Activated naive CD8-positive, alpha-beta T cell treated with anti-CD3 and anti-CD28 coated beads for 36 hours (primary cell): ENCODE measurements at places on chromosomes 1 and 21. TPM values are rescaled to one million over a fixed set of nuclear protein-coding genes. Genes with fewer than 3 reads are reported as not detected.

The INSRR gene
- total RNA-seq = 0.20 TPM

The VWA5B1 gene
- total RNA-seq = 0.31 TPM

The SPRR3 gene
- total RNA-seq = not detected

The RBP7 gene
- total RNA-seq = not detected

DNA sequence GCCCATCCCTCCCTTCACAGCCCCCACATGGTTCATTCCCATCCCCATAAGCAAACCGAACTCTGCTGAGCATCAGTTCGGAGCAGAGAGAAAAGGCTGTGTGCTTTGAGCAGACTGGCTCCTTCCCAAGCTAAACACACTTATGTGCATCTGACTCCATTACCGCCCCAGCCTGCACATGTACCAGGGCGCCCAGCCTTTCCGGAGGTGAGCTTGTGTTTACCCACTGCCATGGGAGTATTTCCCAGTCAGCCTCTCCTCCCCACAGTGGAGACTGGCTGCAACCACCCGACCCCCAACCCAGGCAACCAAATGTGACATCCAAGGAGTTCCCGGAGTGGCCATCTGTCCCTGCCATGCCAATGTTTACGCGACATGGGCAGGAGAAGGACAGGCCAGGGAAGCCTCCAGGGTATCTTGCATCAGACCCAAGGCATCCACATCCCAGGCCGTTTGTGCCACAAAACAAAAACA, 9.4 kb downstream of the TIAM1 start:
- peaks cover 32% of the 10 kb centered on the region for H3K4me1 ChIP-seq
- peaks cover 33% of the 10 kb centered on the region for H3K36me3 ChIP-seq
- peaks cover 4% of the 10 kb centered on the region for H3K27me3 ChIP-seq
- no peak for DNase-seq
- H3K4me3 ChIP-seq = no peak overlapping the region

DNA sequence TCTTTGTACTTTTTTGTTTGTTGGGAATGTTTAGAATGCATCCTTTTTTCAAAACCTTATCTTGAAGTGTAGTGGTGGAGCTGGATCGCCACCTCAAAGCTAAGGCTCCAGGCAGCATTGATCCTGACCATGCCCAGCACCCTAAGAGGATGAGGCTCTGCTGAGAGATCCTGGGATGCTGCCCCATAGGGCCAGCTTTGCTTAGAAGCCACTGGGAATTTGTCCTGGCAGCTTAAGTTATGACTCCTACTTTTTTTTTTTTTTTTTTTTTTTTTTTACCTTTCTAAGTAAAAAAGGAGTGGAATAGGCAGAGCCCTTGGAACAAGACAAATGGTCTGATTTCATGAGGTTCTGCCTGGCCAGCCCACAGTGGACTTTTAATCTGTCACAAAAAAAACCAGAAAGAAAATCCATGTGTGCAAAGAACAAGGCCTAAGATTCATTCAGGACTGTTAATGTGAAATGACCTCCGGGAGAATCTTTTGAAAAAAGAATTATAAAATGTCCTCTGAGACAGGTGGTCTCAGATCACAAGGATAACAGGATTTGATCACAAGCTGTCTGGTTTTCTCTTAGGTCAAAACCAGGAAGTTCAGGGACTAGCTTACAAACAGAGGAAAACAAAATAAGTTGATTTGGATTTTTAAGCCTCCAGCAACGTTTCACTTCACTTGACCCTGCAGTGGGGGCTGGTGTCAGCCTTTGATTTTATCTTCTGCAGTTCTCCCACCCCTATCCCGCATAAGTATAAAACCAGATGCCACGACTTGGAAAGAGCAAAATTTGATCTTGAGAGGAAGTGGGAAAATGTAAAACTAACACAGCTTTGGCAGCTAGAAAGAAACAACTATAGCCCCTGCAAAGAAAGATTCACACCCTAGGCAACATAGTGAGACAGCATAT, 25.9 kb upstream of the RAP1A start:
- DNase-seq = no peak
- peaks cover 5% of the 10 kb centered on the region for H3K36me3 ChIP-seq
- H3K4me1 ChIP-seq = peaks cover 77% of the 10 kb centered on the region
- peak overlapping the region; percentile 82 for H3K27ac ChIP-seq

- no peaks in the 10 kb centered on the region for H3K4me1 ChIP-seq
- no peaks in the 10 kb centered on the region for H3K36me3 ChIP-seq
- H3K27ac ChIP-seq = no peak overlapping the region
- no peaks in the 10 kb centered on the region for H3K27me3 ChIP-seq
- H3K4me3 ChIP-seq = no peak overlapping the region
These were observed 176.0 kb downstream of the PLPP3 start for GRCh38 chr1:56403321-56403720.

GRCh38 chr1:37036667-37037053, 2.3 kb upstream of the GRIK3 start:
- peaks cover 84% of the 10 kb centered on the region for H3K27me3 ChIP-seq
- no peaks in the 10 kb centered on the region for H3K36me3 ChIP-seq
- H3K4me1 ChIP-seq = peaks cover 5% of the 10 kb centered on the region
- DNase-seq = no peak
- no peak overlapping the region for H3K27ac ChIP-seq
- H3K4me3 ChIP-seq = no peak overlapping the region

GRCh38 chr1:5743435-5744095, 248.7 kb downstream of the NPHP4 start:
- H3K36me3 ChIP-seq = no peaks in the 10 kb centered on the region
- no peaks in the 10 kb centered on the region for H3K4me1 ChIP-seq
- no peak for DNase-seq
- H3K27ac ChIP-seq = no peak overlapping the region

DNA sequence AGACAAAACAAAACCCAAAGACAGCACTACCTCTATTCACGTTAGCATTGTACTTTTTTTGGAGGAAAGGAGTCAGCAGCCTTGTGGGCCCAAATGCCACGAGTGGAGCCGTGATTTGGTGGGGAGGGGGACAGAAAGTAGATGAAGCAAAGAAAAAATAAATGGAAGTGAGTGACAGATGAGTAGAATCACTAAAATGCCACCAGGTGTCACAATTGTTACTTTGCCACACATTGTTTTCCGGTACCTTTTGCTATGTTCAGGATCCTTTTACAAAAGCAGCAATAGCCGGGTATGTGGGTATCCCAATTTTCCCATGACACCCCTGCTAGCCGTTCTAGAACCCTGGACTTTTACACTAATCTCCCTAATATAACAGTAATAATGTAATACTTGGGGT, 85.0 kb upstream of the AK4 start:
- no peaks in the 10 kb centered on the region for H3K27me3 ChIP-seq
- no peak overlapping the region for H3K4me3 ChIP-seq
- H3K36me3 ChIP-seq = peaks cover 2% of the 10 kb centered on the region
- peaks cover 54% of the 10 kb centered on the region for H3K4me1 ChIP-seq

DNA sequence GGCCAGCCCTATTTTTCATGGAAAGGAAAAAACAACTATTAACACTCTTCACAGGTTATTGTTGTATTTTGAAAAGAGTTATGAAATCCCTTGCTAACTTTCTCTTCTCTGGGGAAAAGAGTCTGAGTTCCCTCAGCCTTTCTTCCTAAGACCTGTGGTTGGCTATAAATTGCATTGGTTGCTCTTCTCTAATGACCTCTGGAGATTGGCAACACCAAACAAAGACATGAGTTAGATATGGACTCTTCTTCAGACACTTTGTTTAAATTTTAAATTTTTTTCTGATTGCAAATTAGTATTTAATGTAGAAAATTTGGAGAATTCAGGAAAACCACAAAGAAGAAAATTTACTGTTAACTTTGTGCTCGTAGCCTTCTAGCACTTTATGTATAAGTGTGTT, 275.7 kb downstream of the PBX1 start:
- no peaks in the 10 kb centered on the region for H3K36me3 ChIP-seq
- peaks cover 7% of the 10 kb centered on the region for H3K27me3 ChIP-seq
- H3K4me3 ChIP-seq = no peak overlapping the region
- no peaks in the 10 kb centered on the region for H3K4me1 ChIP-seq
- no peak overlapping the region for H3K27ac ChIP-seq

- H3K4me1 ChIP-seq = peaks cover 3% of the 10 kb centered on the region
- peak; percentile 8 for DNase-seq
- H3K27me3 ChIP-seq = no peaks in the 10 kb centered on the region
- H3K36me3 ChIP-seq = no peaks in the 10 kb centered on the region
These were observed 16.0 kb upstream of the EPS15 start for GRCh38 chr1:51535006-51535592.

DNA sequence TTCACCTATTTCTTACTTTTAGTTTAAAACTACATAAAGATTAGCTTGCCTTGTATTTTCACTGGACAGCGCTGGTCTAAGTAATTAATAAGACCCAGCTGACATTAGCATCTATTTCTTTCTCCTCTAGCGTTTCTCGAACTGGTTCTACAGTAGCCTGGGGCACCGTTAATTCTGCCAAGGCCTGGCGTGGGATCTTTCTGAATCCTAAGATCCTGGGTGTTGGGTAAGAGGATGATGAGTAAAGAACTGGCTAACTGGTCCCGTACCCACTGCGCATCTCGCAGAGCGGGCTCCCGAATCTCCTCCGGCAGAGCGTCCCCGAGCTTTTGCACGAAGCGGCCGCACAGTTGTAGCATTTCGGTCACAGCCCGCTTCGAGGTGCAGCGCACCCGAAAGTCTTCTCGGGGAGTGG, 309 bp downstream of the NSL1 start:
- peak overlapping the region; percentile 95 for H3K27ac ChIP-seq
- peak overlapping the region; percentile 99 for H3K4me3 ChIP-seq
- H3K4me1 ChIP-seq = peaks cover 27% of the 10 kb centered on the region
- H3K36me3 ChIP-seq = peaks cover 7% of the 10 kb centered on the region

DNA sequence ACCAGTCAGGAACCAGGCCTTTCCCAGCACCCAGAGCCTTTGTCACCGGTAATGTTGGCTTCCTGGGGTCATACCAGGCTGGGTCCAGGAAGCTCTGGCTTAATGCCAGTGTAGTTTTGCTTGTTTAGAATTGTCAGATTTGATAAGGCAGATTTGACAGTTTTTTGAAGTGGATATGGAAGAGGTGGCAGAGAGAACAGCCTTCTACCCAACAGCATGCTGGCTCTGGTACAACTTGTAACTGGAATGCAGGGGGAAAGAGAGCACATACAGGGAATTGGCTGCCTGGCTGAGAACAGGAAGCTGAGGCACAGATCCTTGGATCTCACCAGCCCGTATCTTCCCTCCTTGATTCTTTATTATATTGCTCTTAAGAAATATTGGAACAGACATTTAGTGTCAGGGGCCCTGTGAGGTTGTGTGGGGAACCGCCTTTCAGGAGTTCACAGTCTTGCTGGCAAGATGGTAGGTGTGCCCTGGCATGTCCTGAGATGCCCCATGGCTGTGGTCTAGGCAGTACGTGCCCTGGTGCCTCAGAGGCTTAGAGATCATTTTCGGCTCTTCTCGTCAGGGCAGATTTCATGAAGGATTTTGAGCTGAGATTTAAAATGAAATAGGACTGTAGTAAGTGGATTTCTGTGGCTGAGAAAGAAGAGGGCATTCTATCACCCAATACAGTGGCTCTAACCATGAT, 227.0 kb downstream of the PBX1 start:
- no peaks in the 10 kb centered on the region for H3K4me1 ChIP-seq
- H3K27ac ChIP-seq = no peak overlapping the region
- H3K4me3 ChIP-seq = no peak overlapping the region
- H3K27me3 ChIP-seq = peaks cover 10% of the 10 kb centered on the region
- no peak for DNase-seq

DNA sequence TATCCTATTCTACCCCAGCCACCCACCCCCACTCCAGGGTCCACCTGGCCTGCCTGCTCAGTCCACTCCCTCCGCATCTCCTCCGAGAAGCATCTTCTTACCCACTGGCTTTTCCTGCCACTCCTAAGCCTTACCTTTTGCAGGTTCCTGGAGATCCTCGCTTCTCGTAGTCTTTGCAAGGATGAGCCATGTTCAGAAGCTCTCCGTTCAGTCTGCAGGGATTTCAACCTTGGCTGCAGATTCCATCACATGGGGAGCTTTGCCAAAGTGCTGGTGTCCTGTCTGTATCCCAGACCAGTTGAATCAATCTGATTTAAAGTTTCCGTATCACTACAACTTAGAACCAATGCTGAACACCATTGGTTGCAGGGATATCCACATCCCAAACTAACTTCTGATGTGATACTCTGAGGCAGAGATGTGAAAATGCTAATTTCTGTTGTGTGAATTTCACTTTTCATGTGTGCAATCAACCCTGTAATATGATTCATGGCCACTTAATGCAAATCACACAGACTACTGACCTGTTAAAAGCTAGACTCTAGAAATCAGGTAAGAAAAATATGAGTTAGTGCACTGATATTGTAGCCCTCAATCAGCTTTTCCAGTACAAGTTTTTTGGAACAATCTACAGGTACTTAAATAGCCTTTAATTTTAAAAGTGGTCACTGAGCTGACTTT, 61.9 kb downstream of the CAPN2 start:
- H3K4me1 ChIP-seq = peaks cover 25% of the 10 kb centered on the region
- peaks cover 17% of the 10 kb centered on the region for H3K36me3 ChIP-seq
- H3K27me3 ChIP-seq = no peaks in the 10 kb centered on the region
- peak overlapping the region; percentile 63 for H3K27ac ChIP-seq
- no peak for DNase-seq
- H3K4me3 ChIP-seq = no peak overlapping the region

GRCh38 chr1:85983316-85983715, 173.3 kb downstream of the COL24A1 start:
- H3K27ac ChIP-seq = no peak overlapping the region
- no peaks in the 10 kb centered on the region for H3K36me3 ChIP-seq
- no peak for DNase-seq
- H3K4me1 ChIP-seq = no peaks in the 10 kb centered on the region
- no peak overlapping the region for H3K4me3 ChIP-seq
- H3K27me3 ChIP-seq = no peaks in the 10 kb centered on the region

GRCh38 chr1:87787551-87787950, 458.9 kb downstream of the LMO4 start:
- H3K4me1 ChIP-seq = no peaks in the 10 kb centered on the region
- H3K36me3 ChIP-seq = no peaks in the 10 kb centered on the region
- no peaks in the 10 kb centered on the region for H3K27me3 ChIP-seq
- no peak overlapping the region for H3K27ac ChIP-seq
- no peak for DNase-seq

- no peak overlapping the region for H3K4me3 ChIP-seq
- no peaks in the 10 kb centered on the region for H3K4me1 ChIP-seq
- H3K27me3 ChIP-seq = no peaks in the 10 kb centered on the region
- no peak overlapping the region for H3K27ac ChIP-seq
These were observed 380.2 kb downstream of the RWDD3 start for GRCh38 chr1:95614197-95614596.

- H3K36me3 ChIP-seq = peaks cover 29% of the 10 kb centered on the region
- peak overlapping the region; percentile 97 for H3K4me3 ChIP-seq
- peak; percentile 81 for DNase-seq
- peaks cover 30% of the 10 kb centered on the region for H3K4me1 ChIP-seq
- H3K27me3 ChIP-seq = no peaks in the 10 kb centered on the region
- H3K27ac ChIP-seq = peak overlapping the region; percentile 99
These were observed 771 bp upstream of the RAD54L start for GRCh38 chr1:46246548-46247435.
